KG1 (cell line): ENCODE measurements at places on chromosomes 3 and 15.

- DNase-seq = no peak
Measured at GRCh38 chr15:57070674-57071073, 152.2 kb downstream of the TCF12 start.

DNA sequence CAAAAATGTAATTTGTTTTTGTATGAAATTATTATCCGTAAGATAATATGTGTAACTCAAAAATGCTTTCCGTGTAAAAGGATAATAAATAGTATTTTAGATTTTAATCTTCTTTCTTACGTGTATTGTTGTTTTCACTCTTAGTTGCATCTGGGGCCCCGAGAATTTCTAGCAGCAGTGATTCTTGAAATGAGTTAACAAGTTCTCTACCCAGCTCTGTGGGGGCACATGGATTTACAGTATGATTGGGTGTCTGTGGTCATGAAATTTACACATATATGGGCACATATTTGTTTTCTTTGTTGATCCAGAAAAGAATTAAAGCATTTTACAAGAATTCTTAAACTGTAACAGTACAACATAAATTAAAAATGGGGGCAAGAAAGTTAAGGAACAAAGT, 145.9 kb upstream of the LRRFIP2 start:
- DNase-seq = no peak

GRCh38 chr3:101836652-101837598, 12.4 kb upstream of the NFKBIZ start:
- DNase-seq = no peak

DNA sequence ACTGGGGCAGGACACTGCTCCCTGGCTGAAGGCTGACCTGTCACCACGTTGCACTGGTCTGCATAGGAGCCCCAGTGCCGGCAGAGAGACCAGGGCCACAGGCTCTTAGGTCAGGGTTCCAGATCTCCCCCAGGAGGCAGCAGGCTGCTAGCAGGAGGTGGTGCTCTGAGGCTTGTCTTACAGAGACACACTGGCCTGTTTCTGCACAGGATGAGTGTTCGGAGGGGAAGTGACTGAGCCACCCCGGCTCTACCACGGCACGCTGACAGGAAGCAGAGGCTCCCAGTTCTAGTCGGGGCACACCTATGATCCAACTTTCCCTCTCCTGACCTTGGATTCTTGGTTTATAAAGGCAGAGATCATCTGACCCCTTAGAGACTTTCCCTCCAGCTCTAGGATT, 8.6 kb downstream of the FBXL22 start:
- DNase-seq = peak; percentile 20

GRCh38 chr3:137789236-137789635, 25.1 kb downstream of the SOX14 start:
- no peak for DNase-seq

DNA sequence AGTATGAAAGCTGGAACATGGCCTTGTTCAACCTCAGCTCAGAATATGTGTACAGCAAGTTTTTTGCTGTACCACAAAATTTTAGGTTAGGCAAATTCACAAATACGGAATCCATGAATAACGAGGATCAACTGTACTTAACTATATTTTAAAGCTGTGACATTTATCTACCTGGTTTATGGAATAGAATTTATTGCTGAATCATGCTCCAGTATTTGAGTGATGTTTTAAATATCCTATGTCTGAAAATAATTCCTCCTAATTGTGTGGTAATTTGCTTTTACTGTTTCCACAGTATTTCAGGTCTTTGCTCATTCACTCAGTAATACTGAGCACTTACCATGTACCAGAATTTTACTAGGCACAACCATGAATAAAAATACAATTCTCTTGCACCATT, 29.5 kb downstream of the SEC62 start:
- DNase-seq = no peak
